ENCODE measurements at places on chromosomes 16 and 17. TPM values are rescaled to one million over a fixed set of nuclear protein-coding genes. Genes with fewer than 3 reads are reported as not detected.

DNA sequence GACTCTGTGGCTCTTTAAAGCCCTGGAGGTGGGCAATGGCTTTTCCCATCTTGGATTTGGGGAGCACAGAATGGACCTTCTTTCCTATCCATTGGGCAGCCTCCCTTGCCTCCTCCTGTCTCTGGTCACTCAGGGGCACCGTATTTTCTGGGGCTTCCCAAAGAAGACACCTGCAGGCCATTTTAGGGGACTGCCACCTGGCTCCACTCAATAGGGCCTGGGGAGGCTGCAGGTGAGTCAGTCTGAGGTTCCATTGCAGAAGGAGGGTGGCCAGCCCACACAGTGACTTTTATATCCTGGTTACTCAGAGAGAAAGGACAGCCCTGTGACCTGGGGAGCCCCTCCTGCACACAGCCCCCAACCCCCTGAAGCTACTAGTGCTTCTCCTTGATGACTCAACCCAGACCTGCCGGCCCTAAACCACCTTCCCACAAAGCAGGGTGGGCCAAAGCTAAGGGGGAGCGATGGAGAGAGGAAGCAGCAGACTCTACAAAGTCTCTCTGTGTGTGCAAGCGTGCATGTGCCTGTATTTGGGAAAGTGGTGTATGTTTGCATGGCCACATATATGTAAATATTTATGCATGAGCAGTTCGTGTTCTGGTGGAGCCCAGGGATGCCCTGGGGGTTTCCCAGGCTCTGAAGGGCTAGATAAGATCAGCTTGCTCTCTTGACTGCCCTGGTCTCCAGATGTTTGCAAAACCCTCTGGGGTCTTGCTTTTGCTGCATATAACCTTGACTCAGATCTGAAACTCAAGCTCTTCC, 5.0 kb downstream of the CX3CL1 start:
- no peak for DNase-seq
- H3K4me1 ChIP-seq: peaks cover 23% of the 10 kb centered on the region
- H3K27ac ChIP-seq: peak overlapping the region; percentile 80
- H3K27me3 ChIP-seq: no peaks in the 10 kb centered on the region
- peak overlapping the region; percentile 60 for H3K4me3 ChIP-seq

DNA sequence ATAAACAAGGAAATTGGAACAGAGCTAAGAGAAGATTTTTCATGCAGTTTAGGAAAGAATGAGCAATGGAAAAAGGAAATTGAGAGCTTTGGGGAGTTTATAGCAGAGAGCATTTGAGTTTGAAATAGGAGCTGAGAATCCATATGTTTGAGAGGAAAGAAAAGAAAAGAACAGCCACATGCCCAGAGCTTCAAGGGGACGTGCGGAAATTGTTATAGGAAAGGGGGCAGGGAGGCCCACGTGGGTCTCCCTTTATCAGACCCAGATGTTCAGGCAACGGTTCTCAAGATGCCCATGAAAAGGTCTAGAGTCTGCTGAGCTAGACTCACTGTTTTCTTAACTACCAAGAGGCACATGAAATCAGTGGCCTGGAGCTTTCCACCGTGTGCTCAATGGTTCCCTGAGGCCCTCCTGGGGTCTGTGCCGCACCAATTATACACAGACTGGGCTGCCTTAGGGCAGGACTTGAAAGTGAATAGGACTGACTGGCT, 31.2 kb downstream of the CHD9 start:
- H3K27me3 ChIP-seq: no peaks in the 10 kb centered on the region
- DNase-seq: no peak
- H3K4me1 ChIP-seq: peaks cover 40% of the 10 kb centered on the region

GRCh38 chr16:70703041-70703834, 17.4 kb upstream of the MTSS2 start:
- no peak overlapping the region for H3K4me3 ChIP-seq
- H3K4me1 ChIP-seq: peaks cover 22% of the 10 kb centered on the region
- peaks cover 5% of the 10 kb centered on the region for H3K36me3 ChIP-seq

DNA sequence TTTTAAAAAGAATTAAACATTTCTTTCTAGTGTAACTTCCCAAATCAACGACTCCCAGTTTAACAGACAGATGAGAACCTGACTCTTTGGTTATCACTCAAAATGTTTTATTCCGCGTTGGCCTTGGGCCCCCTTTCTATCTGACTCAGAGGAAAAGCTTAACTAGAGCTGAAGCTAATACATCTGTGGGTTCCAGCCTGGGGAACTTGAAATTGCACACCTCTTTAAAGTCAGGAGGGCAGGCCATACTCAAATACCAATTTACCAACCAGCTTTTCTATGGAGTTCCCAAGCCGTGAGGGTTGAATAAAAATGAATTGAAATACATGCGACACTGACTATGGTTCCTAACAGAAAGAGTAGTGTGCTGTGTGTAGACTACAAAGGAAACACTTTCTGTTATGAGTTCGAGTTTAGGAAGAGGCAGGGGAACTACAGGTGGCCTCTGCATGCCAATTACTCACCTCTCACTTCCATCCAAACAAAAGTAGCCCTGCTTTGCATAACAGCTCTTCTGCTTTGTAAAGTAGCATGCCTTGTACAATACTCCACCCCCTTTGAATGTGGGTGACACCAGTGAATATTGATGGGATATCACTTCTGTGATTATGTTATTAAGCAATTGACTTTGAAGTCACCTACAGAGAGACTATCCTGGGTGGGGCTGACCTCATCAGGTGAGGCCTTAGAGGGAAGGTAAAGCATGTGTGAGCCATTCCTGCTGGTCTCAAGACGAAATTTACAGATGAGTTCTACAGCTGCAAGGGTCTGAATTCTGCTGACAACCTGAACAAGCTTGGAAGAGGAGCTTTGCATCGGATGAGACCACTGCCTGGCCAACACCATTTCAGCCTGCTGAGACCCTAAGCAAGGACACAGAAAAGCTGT, 92.1 kb downstream of the WDR59 start:
- H3K27me3 ChIP-seq: no peaks in the 10 kb centered on the region
- DNase-seq: no peak
- H3K4me1 ChIP-seq: no peaks in the 10 kb centered on the region
- H3K27ac ChIP-seq: no peak overlapping the region

- H3K36me3 ChIP-seq: peaks cover 4% of the 10 kb centered on the region
- H3K4me3 ChIP-seq: no peak overlapping the region
- no peaks in the 10 kb centered on the region for H3K4me1 ChIP-seq
- H3K27ac ChIP-seq: no peak overlapping the region
These were observed 5.8 kb downstream of the NEUROD2 start for GRCh38 chr17:39601758-39602532.

GRCh38 chr17:27949304-27949703, 56.1 kb upstream of the LYRM9 start:
- no peak for DNase-seq
- H3K27ac ChIP-seq: no peak overlapping the region
- H3K36me3 ChIP-seq: no peaks in the 10 kb centered on the region
- no peak overlapping the region for H3K4me3 ChIP-seq
- H3K4me1 ChIP-seq: no peaks in the 10 kb centered on the region
- H3K27me3 ChIP-seq: peaks cover 8% of the 10 kb centered on the region

- DNase-seq: peak; percentile 74
- H3K4me1 ChIP-seq: peaks cover 14% of the 10 kb centered on the region
- H3K27ac ChIP-seq: peak overlapping the region; percentile 35
- H3K27me3 ChIP-seq: no peaks in the 10 kb centered on the region
- no peaks in the 10 kb centered on the region for H3K36me3 ChIP-seq
- H3K4me3 ChIP-seq: peak overlapping the region; percentile 10
These were observed 141.1 kb downstream of the RGS9 start for GRCh38 chr17:65278050-65278819.

DNA sequence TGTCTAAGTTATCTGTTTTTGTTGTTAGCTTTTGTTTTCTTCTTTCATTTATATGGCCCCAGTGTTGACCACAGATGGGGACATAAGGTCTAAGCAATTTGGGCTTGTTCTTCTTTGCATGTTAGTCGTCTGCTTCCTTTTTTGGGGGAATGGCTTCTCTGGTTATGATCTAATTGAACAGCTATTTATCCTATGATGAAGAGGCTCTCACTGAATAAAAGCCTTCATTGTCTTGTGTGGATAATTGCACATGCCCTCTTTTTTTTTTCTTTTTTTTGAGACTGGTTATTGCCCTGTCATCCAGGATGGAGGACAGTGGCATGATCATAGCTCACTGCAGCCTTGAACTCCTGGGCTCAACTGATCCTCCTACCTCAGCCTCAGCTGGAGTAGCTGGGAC, 13.7 kb downstream of the SMARCE1 start:
- no peaks in the 10 kb centered on the region for H3K27me3 ChIP-seq
- peaks cover 39% of the 10 kb centered on the region for H3K36me3 ChIP-seq
- no peak for DNase-seq
- H3K27ac ChIP-seq: no peak overlapping the region
- no peaks in the 10 kb centered on the region for H3K4me1 ChIP-seq

GRCh38 chr16:74998481-74999218, at the start of gene ZNRF1:
ZNRF1 (plus strand) TSS chr16:74999024; CDS start chr16:74999672, 648 bp downstream.
- peak; percentile 85 for DNase-seq
- no peaks in the 10 kb centered on the region for H3K27me3 ChIP-seq
- peak within 1 kb of the TSS; percentile 92 for H3K4me3 ChIP-seq
- H3K36me3 ChIP-seq: peaks cover 7% of the 10 kb centered on the region
- H3K4me1 ChIP-seq: peaks cover 38% of the 10 kb centered on the region

DNA sequence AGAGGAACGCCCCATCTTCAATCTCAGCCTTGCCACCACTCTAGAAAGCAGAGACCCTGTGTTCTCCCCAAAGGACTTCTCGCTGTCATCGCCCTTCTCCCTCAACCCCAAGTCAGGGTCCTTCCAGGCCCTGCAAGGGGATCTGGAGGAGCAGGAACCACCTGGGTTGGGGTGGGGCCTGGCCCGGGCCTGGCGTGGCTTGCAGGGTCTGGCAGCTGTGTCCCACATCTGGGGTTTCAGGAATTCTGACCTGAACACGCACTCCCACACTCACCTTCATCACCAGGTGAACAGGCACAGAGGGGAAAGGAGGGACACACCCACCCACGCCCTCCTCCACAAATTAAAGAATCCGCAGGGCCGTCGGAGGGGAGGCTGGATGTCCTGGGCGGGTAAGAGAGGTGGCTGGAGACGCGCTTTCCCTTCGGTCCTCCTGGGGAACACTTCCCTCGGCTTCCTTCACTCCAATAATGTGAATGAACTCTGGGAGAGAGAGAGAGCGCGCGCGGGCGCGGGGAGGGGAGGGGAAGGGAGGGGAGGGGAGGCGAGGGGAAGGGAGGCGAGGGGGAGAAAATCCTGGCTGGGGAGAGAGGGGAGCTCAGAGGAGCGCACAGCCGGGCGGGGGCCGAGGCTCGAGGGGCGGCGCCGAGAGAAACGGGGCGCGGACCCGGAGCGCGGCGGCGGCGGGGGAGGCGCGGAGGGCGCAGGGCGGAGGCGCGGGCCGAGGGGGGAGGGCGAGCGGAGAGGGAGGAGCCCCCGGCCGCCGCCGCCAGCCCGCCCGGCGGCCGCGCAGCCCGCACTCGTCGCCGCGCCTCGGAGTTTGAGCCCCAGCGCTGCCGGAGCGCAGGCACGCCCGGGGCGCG, at the start of gene CACNG4:
TSS of gene CACNG4 (plus strand) at position 799 of the 863 bp plus-strand sequence. CDS start 205 bp downstream, outside the sequence.
- peak; percentile 76 for DNase-seq
- H3K36me3 ChIP-seq: no peaks in the 10 kb centered on the region
- H3K27me3 ChIP-seq: peaks cover 40% of the 10 kb centered on the region
- peak within 1 kb of the TSS; percentile 70 for H3K27ac ChIP-seq

DNA sequence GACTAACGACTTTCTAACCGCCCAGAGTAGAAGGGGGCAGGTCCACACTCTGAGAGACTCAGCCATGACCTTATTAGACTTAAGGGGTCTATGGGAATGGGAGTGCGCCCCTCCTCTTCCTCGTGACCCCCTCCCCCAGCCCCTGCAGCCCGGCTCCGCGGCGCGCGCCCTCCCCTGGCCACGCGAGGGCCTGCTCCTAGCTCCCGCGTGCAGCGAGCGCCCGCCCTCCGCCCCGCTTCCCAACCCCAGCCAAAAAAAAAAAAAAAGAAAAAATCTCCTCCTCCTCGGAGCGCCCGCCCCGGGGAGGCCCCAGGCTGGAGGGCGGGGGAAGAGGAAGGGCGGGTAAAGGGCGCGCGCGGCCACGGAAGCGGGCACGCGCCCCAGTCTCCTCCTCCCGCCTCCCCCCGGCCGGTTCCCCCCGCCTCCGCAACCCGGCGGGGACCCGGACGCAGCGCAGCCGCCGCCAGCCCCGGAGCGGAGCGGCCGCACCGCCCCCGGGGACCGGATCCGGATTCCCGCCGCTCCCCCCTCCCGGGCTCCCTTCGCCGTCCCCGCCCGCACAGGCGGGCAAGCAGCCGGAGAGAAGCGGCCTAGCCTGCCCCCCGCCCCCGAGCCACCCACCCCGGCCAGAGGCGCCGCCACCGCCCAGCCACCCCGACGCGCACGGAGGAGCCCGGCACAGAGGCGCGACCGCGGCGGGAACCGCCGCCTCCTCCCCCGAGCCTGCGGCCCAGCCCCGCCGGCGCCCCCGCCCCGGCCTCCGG, 949 bp downstream of the UBTF start:
- peak overlapping the region; percentile 84 for H3K4me3 ChIP-seq
- peak overlapping the region; percentile 76 for H3K27ac ChIP-seq
- peaks cover 15% of the 10 kb centered on the region for H3K36me3 ChIP-seq
- peaks cover 4% of the 10 kb centered on the region for H3K27me3 ChIP-seq

DNA sequence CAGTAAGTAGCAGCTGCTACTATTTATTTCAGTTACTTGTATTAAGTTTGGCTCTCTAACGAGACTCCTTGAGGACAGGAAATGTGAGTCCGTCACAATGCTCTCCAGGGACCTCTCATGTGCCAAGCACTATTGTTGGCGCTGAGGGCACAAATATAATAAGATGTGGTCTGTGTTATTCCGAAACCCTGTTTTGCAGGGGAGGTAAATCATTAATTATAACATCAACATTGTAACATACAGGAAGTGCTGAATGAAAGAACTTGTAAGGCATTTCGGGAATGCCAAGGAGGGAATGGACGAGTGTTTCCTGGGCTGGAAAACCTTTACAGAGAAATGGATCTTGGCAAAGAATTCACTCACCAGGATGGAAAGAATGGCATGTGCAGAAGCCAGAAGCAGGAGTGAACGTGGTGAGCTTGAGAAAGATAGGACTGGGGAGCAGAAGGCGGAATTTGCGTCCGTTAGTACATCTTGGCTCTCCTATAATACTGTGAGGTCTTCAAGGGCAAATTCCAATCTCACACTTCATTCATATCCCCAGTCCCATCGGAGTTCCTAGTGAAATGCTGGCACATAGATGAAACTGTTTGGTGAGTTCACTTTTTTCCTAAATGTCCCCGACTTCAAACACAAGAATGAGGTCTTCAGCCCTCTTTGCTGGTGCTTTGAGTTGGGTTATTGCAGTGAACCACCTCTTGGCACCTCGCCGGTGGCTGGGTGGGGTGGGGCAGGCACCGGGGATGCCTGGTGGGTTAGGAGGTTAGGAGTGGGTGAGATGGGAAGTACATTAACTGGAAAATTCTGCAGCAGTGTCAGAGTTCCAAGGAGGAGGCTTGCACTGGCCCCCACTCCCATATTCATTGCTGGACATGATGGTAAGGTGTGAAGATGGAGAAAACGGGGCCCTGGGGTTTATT, 11.5 kb downstream of the TAC4 start:
- H3K36me3 ChIP-seq: peaks cover 21% of the 10 kb centered on the region
- no peak for DNase-seq
- H3K4me3 ChIP-seq: no peak overlapping the region
- H3K4me1 ChIP-seq: peaks cover 5% of the 10 kb centered on the region
- no peaks in the 10 kb centered on the region for H3K27me3 ChIP-seq

- no peaks in the 10 kb centered on the region for H3K36me3 ChIP-seq
- H3K4me3 ChIP-seq: no peak overlapping the region
- peaks cover 5% of the 10 kb centered on the region for H3K4me1 ChIP-seq
- H3K27ac ChIP-seq: no peak overlapping the region
These were observed 952 bp downstream of the CD300A start for GRCh38 chr17:74467221-74467951.

HOXB7 gene
- total RNA-seq: 9.8 TPM

ARHGAP23 gene
- total RNA-seq: 114 TPM

SPHK1 gene
- total RNA-seq: 26.8 TPM

HOXB5 gene
- total RNA-seq: 20.8 TPM
